Fibroblast of the aortic adventitia (primary cell): ENCODE measurements at places on chromosomes 16 and 17. TPM values are rescaled to one million over a fixed set of nuclear protein-coding genes. Genes with fewer than 3 reads are reported as not detected.

Gene TMEM204
- total RNA-seq = 5.0 and 22.1 TPM in 2 replicates

Gene CCL4
- total RNA-seq = not detected in 2 replicates

Gene DOC2A
- total RNA-seq = not detected in 2 replicates

Gene TMC8
- not detected in 2 replicates for total RNA-seq

GRCh38 chr16:27945233-27945973, 118.1 kb downstream of the GSG1L start:
- DNase-seq = no peak

- no peak for DNase-seq
Observed at GRCh38 chr16:30767767-30768465, 5.8 kb downstream of the RNF40 start.

DNA sequence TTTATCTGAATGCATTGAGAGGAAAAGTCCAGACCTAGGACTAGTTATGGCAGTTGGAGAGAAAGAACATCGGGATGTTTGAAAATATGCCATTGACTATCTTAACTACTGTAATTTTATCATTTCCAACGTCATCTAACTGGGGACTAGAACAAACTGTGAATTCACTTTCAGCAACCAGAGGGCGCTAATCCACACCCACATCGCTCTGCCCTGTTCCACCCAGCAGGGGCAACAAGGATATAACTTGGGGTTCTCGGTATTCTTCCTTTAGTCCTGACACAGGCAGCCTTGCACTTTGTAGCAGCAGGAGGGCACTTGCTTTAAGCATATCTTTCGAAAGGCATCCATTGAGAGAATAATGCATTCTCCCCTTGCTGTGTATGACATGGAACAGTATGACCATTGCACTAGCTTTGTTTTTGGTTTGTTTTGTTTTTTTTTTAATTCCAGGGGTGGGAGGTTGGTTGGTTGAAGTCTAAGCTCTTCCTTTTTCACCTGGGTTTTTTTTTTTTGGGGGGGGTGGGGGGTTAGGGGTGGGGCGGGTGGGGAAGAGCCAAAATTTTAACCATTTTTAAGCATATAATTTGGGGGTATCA, 31.5 kb downstream of the SIAH1 start:
- peak; percentile 82 for DNase-seq

DNA sequence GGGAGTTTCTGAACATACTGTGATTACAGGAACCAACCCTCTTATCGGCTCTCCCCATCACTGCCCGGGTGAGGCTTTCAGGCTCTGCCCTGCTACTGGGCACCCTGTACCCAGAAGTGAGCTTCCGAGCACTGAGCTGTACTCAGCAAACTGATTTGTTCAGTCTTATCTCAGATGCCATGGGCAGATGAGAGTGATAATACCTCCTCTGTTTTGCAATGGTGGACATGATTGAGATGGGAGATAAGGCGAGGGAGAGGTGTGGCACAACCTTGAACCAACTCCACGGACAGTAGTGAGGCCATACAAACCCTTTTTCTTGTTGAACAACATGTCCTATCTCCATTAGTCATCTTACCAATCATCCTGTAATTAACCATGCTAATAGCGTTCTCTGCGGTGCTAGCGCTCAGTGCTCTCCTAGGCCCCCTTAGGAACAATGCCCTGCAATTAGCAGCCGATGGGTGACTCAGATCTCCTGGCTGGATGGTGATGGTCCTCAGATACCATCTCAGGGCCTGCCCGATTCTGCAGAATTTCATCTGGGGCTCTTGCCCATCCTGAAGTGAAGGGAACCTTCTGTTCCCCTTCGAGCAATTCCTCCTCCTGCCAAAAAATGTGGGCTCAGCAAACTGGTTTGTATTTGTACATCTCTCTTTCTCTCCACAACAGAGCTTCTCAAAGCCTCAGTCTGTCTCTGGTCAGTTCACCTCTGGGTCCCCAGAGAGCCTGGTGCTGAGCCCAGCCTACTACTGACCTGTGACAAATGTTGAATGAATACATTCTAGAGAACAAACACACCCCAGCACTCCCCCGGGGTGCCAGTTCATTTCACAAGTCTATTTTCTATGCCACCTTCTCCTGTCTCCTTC, 139.3 kb upstream of the IRX3 start:
- DNase-seq = no peak

DNA sequence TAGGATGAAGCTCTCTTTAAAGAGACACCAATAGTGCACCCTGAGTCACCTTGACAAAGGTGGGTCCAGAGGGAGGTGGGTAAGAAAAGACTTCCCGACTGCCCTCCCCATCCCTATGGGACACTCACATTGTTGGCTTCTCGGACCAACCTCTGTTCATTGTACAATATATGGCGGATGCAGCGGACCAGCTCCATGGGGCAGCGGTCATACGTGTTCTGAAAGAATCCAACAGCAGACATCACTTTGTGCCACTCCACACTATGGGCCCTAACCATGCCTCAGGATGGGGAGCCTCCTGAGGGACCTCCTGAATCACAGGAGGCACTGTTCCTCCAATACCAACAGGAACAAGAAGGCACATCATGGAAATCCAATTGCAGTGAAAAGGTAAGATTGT, 30.4 kb upstream of the GHDC start:
- no peak for DNase-seq

DNA sequence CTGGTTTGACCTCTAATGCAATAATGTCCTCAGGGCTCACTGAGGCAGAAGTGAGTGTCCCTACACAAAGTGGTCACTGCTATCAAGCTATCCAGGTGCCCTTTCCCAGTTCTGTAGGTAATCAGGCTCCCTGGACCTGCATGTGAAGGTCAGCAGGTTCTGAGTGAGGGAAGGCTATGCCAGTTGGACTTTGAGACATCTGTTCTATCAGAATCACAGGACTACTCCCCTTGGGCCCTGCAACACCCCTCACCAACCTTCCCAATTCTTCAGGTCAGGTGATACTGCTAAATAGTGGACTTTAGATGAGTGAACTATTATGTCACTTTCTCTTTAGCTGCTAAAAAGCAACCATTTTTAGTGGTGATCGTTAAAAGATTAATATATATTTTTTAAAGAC, 37.6 kb downstream of the ZZEF1 start:
- DNase-seq = no peak

DNA sequence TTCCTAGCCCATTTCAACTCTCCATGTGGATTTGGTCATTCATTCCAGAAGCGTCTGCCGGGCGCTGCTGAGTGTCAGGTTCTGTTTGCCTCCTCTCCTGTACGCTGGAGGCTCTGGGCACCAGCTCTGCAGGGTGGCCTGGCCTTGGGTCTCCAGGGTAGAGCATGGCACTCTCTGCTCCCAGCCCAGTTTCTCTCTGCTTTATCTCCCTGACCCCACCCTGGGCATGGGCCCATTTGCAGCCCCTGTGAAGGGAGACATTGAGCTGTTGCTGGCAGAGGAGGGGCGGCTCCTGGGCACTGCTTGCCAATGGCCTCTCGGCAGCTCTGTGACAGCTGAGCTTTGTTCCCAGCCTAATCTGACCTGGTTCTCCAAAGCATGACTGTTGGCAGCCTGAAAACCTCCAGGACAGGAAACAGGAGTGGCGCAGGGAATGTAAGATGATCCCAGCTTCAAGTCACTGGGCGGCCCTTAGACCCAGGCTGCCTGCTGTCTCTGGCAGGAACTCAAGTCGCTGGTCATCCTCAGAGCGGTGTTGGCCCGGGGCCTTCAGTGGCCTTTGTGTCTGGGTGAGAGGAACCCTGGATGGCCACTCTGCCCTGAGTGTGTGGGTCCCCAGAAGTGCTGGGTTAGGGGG, 146.8 kb downstream of the SEC14L1 start:
- DNase-seq = peak; percentile 78

- no peak for DNase-seq
Observed at GRCh38 chr17:80316927-80317705, 56.5 kb downstream of the RNF213 start.
